ENCODE measurements at places on chromosomes 11 and 22.

DNA sequence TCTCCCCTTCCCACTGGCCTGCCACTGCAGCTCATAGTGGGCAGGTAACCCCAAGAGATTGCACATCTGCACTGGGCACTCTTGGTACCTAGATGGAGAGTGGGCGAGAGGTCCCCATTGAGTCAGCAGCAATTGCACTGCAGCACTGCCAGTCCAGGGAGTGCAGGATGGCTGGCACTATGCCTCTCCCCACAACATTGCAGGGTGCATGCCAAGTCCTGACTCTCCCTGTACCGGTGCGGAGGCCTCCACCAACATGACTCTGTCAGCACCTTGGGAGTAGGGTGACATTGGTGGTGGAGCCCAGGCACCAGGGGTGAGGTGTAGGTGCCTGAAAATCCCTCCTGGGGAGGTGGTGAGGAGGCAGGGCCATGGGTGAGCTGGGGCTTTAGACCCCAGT is 82.2 kb downstream of the TRAF6 start:
- no peak for DNase-seq

DNA sequence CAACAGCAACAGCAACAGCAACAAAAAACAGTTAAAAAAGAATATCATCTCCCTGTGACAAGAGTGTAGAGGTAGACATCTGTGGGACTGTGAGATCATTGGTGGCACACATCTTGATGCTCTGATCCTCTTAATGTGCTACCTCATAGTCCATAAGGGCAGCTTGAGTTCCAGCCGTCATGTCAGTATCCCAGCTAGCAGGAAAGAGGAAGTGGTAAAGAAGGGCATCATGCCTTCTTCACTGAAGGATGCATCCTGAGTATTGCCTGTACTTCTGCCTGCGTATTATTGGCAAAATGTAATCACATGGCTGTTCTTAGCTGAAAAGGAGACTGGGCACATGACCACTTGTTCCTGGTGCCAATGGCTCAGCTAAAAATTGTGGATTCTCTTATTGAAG is 314.3 kb downstream of the TBC1D22A start:
- DNase-seq = no peak

DNA sequence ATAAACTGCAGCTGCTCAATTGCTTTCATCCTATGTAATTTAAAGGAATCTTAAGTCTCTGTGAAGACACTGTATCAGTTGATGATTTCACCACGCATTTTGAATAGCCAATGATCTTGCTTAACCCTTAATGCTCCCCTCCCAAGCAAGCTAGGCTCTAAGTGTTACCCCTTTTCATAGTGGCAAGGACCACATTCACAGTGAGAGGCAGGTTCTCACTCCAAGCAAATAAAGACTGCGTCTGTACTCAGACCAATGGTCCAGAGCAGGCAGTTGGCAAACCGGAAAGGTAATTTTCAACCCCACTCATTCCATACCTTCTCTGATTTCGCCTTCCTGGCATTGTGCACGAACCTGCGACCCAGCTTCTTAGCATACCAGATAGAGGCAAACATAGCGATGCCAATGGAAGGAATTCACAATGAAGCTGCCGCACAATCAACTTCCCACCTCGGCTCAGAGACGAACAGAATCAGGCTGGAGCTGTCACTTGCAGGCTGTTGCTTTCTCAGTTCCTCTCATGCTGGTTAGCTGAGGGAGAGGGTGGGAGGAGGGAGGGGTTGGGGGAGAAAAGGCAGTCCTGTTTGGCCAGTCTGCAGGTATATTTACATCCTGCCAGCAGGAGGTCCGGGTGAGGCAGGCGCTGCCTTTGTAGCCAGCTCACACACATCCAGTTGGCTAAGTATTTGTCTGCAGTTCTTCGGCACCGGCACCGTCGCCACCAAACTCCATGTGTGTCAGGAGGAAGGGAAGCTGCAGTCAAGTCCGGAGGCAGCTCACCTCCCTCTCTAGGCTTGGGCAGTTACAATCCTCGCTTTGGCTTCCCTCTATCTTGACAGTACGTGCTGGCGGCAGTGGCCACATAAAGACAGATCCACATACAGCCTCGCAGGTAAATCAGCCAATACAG is 1151.2 kb upstream of the CCDC90B start:
- DNase-seq = peak; percentile 73

DNA sequence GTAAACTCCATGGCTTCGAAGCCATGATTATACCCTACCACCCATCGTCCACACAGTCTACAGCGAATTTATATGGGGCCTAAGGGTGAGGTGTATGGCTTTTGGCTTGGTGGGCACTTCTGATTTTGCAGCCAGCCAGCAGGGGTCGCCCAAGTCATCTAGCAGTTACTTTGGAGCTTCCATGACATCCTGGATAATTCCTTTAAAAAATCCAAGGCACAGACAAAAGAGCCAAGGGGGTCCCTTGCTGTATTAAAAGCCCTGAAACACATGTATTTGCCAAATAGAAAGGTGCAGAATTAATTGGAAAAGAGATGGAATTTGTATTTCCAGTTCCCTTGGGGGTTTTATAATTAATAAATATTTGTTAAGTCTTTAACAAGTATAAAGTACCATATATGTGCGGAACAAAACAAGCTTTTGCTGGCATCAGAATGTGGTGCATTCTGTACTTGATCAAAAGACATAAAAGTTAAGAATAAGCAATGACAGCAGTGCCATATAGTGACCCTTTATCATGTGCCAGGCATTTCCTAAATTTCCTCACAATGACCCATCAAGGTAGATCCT is 132.8 kb upstream of the PITPNB start:
- peak; percentile 81 for DNase-seq

DNA sequence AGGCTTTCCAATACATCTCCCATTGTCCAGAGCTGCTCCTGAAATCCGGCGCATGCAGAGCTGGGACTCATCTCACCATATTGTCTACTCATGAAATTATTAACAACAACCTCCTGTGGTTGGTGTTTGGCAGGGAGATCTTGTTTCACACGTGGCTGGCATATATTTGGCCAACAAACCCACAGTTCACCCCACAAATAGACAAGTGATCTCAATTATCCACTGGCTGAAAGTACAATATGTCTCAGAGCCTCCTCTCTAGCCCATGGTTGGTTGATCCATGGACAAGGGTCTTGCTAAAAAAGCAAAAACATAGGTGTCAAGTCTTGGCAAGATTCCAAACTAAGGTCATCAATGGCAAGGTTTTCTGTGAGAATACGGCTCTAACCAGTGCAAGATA is 386.9 kb downstream of the ETS1 start:
- DNase-seq = no peak

GRCh38 chr11:11661326-11662040 is 39.7 kb upstream of the GALNT18 start:
- no peak for DNase-seq

DNA sequence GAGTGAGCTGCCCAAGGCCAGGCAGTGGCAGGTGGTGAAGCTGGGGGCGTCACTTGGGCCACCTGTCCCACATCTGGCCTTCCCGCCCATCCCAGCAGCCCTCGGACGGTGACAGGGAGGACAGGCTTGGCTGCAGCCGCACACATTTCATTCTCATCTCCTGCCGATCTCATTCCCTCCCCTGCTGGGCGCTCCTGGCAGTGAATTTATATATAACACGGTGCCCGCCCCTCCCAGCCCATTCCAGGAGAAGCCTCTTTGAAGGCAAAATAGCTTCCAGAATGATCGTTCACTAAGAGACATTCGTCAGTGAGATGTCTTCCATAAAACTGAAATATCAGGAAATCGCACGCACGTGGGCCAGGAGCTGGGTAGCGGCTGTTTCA is 861.3 kb downstream of the TBC1D22A start:
- DNase-seq = peak; percentile 56

DNA sequence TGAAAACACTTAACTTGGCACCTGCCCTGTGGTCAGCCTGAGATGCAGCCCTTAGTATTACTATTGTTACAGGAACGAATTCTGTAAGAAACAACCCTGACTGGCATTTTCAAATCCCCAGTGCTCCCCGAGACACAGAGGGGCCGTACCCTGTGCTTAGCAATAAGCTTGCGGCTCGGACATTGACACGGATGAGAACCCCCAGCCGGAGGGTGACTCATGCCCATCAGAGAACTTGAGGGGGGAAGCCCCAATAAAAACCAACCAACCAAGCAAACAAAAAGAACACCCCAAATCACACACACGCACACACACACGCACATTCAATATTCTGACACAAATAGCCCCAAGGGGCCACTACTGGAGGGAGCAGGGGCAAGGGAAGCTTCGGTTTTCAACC is 63.8 kb downstream of the SHISAL1 start:
- no peak for DNase-seq

DNA sequence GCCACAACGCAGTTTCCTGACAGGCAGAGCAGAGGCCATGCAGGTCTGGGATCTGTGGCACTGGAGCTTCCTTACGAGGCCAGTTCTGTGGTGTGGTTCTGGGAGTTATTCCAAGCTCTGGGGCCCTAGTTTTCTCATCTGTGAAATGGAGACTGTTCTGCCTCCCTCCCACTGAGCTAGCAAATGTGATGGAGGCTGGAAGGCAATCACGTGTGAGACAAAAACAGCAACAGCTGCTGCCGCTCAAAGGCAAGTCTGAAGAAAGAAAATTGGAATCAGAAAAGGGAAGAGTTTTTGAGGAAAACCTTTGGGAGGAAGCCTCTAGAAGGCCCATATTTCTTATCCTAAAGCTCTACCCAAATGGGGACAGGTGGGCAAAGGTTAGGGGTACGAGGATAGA is 8.3 kb upstream of the RIC3 start:
- no peak for DNase-seq

Measured in kidney (tissue), 22 donors.